Activated T-cell treated with anti-CD3 and anti-CD28 coated beads for 1 hour (primary cell): ENCODE measurements at places on chromosomes 11 and 22.

DNA sequence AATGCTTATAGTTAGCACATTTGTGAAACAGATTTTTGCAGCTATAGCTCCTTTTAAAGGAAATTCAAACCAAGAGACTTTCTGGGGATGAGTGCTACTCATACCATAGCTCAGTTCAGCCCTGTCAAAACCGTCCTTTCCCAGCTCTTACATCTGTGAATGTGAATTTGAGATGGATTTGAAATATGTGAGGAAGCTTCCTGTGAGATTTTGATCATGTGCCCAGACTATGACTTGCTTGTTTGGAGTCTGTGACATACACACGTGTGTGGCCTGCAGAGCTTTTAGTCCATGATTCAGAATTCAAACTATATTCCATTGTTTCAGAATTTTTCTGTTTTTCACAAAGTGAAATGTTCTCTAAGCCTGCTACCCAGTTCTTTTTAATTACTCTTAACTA lies 4.4 kb upstream of the MMP1 start:
- DNase-seq: no peak

- no peak for DNase-seq
Measured at GRCh38 chr11:32056438-32056837, 34.4 kb upstream of the RCN1 start.

DNA sequence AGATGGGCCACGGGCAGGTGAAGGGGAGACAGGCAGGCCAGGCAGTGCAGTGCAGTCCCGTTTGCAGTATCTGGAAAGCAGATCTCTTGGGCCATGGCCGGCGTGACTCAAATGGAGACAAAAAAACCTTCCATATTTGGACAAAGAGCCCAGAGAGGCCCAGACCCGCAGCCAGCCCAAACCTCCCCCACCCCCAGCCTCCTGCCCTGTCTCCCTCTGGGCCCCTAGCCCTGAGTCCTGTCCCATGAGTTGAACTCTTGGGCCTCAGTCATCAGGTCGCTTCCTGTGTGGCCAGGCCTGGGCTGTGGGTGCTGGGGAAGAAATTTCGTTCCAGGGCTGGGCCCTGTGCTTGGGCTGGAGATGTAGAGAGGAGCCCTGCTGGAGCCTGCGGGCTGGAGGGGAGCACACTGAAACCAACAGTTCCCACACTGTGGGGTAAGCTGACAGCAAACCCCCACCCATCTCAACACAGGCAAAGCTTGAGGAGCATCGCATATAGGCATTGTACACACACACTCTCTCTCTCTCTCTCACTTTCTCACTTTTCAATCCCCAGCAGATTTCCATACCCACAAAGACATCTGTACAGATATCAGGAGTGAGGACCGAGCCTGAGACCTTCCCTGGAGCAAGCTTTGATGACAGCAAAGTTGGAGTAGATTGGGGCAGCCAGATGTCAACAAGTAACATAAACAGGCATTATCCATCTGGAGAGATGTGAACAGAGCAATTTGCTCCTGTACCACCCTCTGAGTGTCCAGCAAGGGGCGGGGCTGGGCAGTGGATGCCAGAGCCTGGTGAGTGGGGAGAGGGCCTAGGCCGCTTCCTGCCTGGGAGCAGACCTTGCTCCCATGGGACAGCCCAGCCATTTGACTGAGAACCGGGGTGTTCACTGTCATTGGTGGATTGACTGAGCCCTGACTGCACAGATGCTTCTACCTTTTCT lies 17.2 kb downstream of the ARHGEF17 start:
- no peak for DNase-seq

GRCh38 chr22:35417606-35418005 lies 17.7 kb downstream of the MCM5 start:
- DNase-seq: no peak

DNA sequence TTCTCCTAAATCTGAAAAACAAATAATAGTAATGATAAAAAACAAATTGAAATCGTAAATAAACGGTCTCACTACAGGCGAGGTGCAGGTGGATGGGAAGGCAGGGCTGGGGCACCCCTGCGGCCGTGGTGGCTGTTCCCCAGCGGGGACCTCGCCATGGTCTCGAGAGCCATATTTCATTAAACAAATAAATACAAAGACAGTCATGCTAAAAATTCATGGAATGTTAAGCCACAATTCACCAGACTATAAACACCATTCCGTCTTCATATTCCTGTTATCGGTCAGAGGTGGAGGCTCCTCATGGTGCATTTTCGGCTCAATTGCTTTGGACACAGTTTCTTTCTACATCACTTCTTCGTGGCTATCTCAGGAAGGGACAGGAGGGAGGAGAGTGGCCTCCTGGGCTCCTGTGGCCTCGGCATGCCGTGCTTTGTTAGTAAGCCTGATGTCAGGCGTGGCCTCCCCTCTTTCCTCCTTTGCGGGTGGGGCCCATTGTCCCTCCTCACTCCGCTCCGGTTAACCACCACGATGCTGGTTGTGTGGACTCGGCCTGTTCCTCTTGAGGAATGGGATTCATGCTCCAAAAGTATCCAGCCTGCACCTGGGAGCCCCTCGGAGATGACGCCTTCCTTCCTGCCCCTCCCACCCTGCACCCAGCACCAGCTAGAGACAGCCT lies 16.1 kb upstream of the BRSK2 start:
- no peak for DNase-seq

GRCh38 chr22:22604326-22605073 lies 39.9 kb upstream of the GGTLC2 start:
- no peak for DNase-seq

- no peak for DNase-seq
Measured at GRCh38 chr22:26822313-26822712, 164.9 kb downstream of the MIAT start.

GRCh38 chr22:30887861-30888260 lies 80.7 kb downstream of the MORC2 start:
- no peak for DNase-seq

DNA sequence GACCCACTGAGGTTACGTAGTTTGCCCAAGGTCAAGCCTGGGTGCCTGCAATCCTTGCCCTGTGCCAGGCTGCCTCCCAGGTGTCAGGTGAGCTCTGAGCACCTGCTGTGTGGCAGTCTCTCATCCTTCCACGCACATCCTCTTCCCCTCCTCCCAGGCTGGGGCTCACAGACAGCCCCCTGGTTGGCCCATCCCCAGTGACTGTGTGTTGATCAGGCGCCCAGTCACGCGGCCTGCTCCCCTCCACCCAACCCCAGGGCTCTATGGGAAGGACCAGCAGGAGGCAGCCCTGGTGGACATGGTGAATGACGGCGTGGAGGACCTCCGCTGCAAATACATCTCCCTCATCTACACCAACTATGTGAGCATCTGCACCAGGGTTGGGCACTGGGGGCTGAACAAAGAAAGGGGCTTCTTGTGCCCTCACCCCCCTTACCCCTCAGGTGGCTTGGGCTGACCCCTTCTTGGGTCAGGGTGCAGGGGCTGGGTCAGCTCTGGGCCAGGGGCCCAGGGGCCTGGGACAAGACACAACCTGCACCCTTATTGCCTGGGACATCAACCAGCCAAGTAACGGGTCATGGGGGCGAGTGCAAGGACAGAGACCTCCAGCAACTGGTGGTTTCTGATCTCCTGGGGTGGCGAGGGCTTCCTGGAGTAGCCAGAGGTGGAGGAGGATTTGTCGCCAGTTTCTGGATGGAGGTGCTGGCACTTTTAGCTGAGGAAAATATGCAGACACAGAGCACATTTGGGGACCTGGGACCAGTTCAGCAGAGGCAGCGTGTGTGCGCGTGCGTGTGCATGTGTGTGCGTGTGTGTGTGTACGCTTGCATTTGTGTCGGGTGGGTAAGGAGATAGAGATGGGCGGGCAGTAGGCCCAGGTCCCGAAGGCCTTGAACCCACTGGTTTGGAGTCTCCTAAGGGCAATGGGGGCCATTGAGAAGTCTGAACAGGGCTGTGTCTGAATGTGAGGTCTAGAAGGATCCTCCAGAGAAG lies 1.6 kb downstream of the GSTP1 start:
- no peak for DNase-seq

DNA sequence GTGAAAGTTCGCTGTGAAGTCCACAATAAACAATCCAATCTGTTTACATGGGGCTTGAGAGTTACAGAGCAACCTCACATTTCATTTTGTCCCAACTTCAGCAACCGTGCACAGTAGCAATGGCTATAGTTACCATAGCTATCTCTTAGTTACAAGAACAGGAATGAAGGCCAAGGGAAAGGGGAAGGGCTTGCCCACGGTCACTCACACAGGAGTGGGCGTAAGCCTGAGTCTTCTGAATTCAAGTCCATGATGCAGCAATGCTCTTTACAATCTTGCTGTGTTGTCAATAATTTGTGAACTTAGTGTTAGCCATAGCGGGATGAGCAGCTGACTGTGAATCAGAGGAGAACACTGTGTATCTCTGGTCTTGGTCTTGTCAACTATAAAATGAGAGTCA lies 102.9 kb downstream of the ADAMTS15 start:
- no peak for DNase-seq

- DNase-seq: no peak
Measured at GRCh38 chr22:47613606-47614350, 851.3 kb downstream of the TBC1D22A start.

- no peak for DNase-seq
Measured at GRCh38 chr22:20431511-20432192, 6.0 kb downstream of the SCARF2 start.

DNA sequence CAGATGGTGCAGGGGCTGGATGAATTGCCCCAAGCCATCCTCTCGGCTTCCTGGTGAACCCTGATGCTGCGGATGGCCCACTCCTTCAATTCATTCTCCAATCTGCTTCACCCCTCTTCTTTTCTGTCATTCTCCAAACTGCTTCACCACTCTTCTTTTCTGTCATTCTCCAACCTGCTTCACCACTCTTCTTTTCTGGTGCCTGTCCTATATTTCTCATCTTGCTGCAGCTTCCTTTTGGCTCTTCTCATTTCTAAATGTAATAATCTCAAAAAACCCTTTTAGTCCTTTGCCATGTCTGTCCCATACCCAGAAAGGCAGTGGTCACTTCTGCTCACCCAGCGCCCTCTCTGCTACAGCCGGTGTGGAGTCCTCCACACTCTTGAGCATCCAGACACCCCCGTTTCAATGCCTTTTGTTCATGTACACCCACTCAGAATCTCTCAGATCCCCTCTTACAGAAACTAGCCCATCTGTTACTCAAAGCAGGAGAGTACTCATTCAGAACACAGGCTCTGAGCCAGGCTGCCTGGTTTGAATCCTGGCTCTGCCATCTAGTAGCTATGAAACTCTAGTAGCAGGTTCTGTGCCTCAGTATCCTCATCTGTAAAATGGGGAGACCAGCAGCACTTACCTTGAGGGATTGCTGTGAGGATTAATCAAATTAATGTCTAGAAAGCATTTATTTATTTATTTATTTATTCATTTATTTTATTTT lies 14.9 kb downstream of the SERPIND1 start:
- no peak for DNase-seq

DNA sequence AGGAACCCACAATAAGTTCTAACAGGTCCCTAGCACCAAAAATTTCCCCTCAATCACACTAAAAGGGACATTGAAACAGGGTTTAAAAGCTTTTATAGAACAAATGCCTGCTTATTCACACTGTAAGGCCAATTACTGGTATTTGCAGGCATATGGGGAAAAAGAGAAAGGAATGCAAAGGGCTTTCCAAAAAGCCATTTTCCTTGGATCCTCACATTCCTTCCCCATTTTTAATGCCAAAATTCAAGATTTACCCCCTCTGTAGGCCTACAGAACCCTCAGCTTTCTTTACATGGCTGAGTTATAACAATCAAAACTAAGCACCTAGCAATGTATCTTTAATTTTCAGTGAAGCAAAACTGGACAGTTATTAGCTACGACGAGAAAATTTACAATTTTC lies 102.0 kb downstream of the SBF2 start:
- DNase-seq: no peak

DNA sequence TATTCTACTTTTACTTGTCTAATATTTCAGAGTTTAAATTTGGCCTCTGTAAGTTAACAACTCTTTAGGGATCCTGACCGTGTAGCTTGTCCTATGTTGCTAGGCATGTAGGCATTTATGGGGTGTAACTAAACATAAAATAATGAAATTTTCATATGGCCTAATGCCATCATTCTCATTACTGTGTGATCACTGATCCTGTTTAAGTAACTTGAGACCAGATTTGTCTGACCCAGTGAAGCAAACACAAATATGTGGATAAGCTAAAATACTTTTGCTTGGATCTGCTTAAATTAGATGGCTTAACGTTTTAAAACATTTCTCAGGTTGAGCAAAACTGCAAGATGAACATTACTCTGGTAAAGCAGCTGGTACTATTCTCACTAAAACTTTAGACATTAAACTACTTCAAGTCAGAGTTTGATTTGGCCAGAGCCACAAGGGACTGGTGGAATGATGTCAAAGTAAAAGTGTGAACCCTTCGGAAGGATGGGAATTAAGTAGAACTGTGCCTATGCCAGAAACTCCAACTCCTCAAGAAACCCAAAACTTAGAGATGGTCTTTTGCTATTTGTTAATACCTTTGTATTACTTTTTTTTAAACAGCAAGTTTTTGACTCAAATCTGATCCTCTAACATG lies 12.5 kb downstream of the QSER1 start:
- DNase-seq: no peak

DNA sequence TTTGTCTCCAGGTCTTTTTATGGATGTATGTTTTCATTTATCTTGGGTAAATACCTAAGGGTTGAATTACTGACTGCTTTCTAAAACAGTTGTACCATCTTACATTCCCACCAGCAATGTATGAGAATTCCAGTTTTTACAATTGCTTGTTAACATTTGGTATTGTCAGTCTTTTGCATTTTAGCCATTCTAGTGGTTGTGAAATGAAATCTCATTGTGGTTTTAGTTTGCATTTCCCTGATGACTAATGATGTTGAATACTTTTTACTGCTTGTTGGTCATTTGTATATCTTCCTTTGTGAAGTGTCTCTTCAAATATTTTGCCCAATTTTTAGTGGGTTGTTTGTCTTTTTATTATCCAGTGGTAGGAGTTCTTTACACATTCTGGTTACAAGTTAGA lies 92.8 kb downstream of the ARFGAP2 start:
- no peak for DNase-seq

DNA sequence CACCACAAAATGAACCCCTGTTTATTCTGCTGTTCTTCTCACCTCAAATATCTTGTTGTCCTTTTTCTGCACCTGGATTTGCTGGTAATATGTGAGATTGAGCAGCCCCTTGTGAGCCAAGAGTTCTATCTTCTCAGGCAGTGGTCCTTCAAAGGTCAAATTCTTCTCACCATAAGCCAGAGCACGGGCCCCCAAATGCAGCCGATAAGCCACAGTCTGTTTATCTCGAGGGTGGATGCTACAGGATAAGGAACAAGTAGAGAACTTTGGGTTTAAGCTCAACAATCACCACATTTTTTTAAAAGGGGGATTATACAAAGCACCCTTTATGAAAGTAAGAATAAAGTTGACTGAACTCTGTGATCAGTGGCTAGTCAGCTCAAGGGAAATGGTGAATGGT lies 15.8 kb downstream of the TBRG1 start:
- DNase-seq: no peak

GRCh38 chr22:39518996-39519680 lies 1.2 kb upstream of the ATF4 start:
- no peak for DNase-seq

- DNase-seq: no peak
Measured at GRCh38 chr11:93482556-93482955, 60.6 kb downstream of the SMCO4 start.

- DNase-seq: no peak
Measured at GRCh38 chr22:41217553-41218157, 12.5 kb downstream of the L3MBTL2 start.

GRCh38 chr11:95678988-95679387 lies 110.6 kb downstream of the FAM76B start:
- DNase-seq: no peak

GRCh38 chr22:35930933-35931332 lies 97.7 kb downstream of the RBFOX2 start:
- DNase-seq: no peak
